ENCODE measurements at places on chromosomes 3 and 15.

DNA sequence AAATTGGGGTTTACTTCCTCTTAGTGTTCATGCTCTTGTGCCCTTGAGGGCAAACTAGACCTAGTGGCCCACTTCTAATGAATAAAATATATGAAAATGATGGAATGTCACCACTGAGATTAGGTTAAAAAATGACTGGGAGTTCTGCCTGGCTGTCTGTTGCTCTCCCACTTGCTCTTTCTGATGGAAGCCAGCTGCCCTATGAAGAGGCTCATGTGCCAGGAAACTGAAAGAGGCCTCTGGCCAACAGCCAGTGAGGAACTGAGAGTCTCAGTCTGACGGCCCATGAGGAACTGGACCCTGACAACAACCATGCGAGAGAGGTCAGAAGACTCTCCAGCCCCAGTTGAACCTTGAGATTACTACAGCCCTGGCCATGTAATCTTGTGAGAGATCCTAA, 107.1 kb upstream of the FHIT start:
- peak; percentile 65 for DNase-seq

- no peak for DNase-seq
These were observed 27.5 kb downstream of the NBEAL2 start for GRCh38 chr3:47007001-47007400.

GRCh38 chr3:182789371-182789770, 3.9 kb upstream of the ATP11B start:
- DNase-seq, result no peak

DNA sequence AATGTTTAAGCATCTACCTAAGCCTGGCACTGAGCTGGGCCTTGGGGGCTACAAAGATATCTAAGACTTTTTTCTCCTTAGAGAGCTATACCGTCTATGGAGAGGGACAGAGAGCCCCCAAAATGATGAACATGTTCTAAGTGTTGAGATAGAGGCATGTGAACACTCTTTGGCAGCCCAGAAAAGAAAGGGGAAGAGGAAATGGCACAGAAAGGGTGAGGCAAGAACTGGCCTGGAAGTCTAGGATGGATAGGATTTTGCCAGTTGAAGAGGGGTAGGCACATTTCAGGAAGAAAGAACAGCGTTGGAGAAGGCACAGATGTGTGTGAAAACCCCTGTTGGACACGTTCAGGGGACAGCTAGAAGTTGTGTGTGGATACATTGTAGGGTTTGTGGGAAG, 276.2 kb upstream of the LRRFIP2 start:
- no peak for DNase-seq

- DNase-seq, result no peak
These were observed 24.6 kb downstream of the MNS1 start for GRCh38 chr15:56440214-56440770.

GRCh38 chr3:24684506-24685023, 189.9 kb upstream of the THRB start:
- no peak for DNase-seq

GRCh38 chr15:81296673-81297072, 27.3 kb downstream of the STARD5 start:
- no peak for DNase-seq

DNA sequence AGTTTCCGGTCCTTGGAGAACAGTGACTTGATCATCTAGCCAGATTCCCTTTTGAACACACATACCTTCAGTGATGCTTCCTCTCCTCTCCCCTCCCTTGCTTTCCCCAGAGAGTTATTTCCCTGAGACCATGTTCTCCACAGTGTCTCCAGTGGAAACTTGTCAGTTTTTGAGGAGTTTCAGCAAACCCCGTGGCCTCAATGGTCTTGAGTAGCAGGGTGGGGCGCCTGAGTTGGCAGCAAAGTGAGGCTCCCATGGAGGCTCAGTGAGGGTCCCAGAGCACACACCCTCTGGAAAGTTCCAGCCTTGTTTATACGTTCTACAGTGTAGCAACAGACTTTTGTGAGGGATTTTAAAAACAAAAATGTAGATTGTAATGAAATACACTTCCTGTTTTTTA, 135.1 kb downstream of the LRRC28 start:
- DNase-seq, result no peak

GRCh38 chr15:38252481-38253350, at the start of gene SPRED1:
SPRED1 (plus strand) TSS chr15:38252836; CDS start chr15:38253186, 350 bp downstream.
- peak; percentile 55 for DNase-seq
